ENCODE measurements at places on chromosomes 16 and 17.

GRCh38 chr16:50613281-50613963, 65.2 kb downstream of the NKD1 start:
- peak; percentile 53 for DNase-seq

- no peak for DNase-seq
Measured at GRCh38 chr17:28398280-28398981, 7.6 kb downstream of the SLC46A1 start.

- no peak for DNase-seq
Measured at GRCh38 chr16:52035436-52035835, 511.5 kb downstream of the TOX3 start.

DNA sequence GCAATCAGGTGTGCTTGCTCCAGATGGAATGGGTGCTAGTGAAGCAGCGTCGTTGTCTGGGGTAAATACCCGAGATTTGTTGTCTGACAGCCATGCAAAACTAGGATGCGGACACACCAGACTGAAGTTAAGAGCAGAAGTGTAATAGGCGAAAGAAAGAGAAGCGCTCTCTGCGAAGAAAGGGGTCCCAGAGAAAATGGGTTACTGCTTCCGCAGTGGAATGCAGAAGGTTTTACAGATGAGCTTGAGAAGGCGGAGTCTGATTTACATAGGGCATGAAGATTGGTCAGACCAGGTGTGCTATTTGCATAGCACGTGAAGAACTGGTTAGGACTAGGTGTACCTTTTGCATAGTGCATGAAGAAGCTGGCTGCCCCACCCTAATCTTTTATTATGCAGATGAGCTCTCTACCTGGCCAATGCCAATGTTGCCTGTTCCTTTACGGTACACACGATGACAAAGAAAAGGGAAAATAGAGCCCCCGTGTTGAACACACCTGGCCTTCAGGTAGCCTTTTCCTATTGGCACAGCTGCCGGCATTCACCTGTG, 32.0 kb upstream of the SNN start:
- no peak for DNase-seq

DNA sequence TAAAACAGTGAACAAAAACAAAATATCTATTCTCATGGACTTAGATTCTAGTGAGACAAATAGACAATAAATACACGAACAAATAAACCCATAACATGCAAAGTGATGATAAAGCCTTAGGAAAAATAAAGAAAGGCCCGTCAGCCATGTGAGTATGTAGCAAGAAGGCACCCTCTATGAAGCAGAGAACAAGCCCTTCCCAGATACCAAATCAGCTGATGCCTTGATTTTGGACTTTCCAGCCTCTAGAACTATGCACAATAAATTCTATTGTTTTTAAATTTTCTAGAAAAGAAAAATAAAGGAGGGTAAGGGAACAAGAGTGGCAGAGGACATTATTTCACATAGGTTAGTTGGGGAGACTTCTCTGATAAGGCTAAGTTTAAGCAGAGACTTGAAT, 40.7 kb upstream of the SMURF2 start:
- no peak for DNase-seq

DNA sequence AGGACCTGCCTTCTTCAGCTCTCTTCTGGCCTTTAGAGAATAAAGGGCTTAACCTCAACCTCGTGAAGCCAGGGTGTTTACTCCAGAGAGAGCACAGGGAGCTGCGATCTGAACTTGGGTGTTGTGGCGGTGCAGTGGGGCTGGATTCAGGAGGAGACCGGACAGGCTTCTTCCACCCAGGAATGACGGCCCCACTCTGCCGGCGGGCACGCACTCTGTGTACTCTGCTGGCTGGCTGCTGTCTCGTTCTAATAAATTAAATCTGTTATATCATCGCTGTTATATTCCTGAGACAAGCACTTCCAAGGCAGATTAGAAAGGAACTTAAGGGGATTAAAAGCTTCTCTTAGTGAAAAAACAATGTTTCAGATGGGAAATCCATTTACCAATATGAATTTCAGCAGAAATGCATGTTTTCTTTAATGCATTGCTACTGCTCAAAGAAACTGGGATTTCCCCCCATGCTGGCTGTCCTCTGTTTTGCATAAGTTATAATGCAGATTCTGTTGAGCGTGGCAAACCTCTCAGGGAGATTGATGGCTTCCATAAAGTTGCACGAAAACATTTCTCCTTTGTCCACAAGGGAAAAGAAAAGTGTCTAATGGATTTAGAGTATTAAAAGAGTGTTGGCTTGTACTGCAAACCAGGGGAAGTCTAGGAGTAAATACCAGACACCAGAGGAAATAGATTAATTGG, 168.6 kb upstream of the IRX3 start:
- no peak for DNase-seq

DNA sequence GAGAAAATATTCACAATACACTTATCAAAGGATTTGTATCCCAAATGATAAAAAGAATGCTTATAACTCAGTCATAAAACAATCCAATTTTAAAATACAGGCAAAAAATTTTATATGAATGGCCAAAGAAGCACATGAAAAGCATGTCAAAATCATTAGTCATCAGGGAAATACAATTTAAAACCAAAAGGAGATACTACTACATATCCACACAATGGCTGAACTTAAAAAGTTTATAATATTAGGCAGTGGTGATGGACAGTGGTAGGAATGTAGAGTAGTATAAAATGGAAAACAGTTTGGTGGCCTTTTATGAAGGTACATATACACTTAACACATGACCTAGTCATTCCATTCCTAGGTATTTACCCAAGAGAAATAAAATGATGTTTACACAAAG, 12.2 kb downstream of the CMC2 start:
- DNase-seq: no peak

DNA sequence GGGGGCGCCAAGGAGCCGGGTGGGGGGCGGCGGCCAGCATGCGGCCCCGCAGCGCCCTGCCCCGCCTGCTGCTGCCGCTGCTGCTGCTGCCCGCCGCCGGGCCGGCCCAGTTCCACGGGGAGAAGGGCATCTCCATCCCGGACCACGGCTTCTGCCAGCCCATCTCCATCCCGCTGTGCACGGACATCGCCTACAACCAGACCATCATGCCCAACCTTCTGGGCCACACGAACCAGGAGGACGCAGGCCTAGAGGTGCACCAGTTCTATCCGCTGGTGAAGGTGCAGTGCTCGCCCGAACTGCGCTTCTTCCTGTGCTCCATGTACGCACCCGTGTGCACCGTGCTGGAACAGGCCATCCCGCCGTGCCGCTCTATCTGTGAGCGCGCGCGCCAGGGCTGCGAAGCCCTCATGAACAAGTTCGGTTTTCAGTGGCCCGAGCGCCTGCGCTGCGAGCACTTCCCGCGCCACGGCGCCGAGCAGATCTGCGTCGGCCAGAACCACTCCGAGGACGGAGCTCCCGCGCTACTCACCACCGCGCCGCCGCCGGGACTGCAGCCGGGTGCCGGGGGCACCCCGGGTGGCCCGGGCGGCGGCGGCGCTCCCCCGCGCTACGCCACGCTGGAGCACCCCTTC, 484 bp downstream of the FZD2 start:
- DNase-seq: no peak

DNA sequence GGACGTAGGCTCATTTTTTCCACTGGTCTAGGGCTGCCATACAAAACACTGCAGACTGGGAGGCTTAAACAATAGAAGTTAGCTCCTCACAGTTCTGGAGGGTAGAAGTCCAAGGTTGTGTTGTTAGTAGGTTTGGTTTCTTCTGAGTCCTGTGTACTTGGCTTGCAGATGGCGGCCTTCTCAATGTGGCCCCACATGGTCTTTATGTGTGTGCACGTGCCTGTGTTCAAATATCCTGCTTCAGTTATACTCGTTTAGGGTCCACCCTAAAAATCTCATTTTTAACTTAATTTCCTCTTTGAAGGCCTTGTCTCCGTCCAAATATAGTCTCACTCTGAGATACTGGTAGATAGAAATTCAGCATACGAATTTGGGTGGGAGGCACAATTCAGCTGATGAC, 542.4 kb downstream of the HAPSTR1 start:
- no peak for DNase-seq

GRCh38 chr16:1441391-1441829, 2.9 kb downstream of the CCDC154 start:
- no peak for DNase-seq

GRCh38 chr17:8074554-8074953, 13.0 kb downstream of the ALOX12B start:
- DNase-seq: no peak

GRCh38 chr17:61729690-61730268, 133.5 kb downstream of the BRIP1 start:
- DNase-seq: no peak

DNA sequence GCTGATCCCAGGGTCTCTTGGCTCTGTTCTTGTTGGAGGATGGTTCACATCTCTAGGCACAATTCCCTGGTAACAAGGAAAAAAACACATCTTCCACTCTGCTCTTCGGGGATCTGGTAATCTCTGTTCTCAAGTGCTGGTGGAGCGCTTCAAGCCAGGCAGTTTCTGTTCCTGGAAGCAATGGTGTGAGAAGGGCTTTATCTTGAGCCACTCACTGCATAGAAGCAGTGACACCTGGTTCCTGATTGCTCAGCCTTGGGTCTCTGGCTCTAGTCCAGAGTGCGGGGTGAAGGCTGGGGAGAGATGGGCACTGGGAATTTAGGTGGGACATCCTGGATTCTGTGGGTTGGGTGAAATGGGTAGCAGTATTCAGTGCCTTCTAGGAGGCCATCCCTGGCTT, 14.1 kb downstream of the AKAP1 start:
- DNase-seq: no peak

- peak; percentile 58 for DNase-seq
Measured at GRCh38 chr16:72501739-72502593, 330.0 kb upstream of the PMFBP1 start.

DNA sequence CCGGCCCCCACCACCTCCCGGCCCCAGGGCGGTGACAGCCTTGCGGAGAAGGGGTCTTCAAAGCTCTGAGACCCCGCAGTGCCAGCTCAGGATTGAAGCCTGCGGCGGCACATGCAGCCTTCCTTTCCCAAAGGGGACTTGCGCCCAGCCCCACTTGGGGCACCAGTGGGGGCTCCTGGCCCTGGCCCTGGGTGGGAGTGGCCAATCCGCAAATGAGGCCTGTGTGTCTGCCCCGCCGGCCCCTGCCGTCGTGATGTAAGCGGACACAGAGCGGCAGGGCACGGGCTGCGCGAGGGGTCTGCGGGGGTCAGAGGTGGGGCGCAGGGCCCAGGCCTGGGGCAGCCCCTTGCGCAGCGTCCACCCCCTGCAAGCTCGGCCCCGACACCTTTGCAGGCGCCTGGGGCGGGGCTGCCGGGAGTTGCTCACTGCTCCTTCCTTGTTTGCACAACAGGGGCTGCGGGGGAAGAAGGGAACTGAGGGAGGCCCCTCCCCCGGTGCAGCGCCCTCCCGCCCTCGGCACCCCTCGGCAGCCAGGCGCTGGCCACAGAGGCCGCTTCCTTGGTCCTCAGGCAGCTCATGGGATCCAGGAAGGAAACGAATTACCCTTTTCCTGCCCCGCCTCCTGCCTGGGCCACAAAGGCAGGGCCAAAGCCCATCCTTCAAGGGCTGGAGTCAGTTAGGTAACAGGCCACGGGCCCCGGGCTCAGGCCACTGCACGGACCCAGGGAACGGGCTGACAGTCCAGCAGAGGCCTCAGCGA, 2.9 kb downstream of the SLC16A3 start:
- no peak for DNase-seq

- DNase-seq: no peak
Measured at GRCh38 chr16:7027401-7027800, 305.2 kb upstream of the RBFOX1 start.

DNA sequence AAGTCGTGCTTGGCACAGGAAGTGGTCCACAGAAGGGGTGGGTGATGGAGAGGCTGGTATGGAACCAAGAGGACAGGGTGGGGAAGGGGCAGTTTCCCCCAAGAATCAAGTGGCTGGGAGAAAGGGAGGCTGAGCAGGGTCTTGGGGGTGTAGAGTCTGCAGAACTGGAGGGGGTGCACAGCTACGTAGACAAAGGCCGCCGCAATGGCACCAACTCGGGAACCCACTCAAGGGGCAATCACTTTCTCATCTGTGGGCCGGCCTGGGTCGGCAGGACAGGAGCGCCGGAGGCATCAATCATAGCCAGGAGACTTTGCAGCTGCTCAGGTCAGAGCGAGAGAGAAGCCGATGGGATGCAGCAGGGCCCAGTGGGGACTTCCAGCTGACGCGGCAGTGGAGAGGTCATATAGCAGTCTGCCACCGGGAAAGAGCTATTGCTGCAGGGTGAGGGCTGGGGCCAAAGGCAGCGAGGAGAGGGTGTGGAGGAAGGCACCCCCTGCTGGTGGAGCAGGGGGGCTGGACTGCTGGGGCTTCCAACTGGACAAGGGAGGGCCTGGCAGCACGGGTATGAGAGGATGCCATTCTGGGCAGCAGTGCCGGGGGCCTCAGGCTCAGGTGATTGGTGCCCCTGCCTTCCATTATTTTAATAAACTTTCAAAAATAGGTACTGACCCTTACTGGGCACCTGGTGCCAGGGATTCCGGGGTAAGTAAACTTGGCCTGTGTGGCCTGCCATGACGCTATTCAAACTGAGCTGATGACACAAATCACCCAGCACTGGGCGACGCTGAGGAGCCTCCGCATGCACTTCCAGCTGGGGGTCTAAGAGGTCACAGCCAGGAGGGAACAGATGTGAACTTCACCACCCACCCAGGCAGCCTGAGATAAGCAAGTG, 52.5 kb upstream of the MTSS2 start:
- no peak for DNase-seq

- DNase-seq: no peak
Measured at GRCh38 chr16:27633221-27633620, 83.3 kb downstream of the KATNIP start.

- DNase-seq: no peak
Measured at GRCh38 chr16:84391151-84392030, 23.1 kb downstream of the ATP2C2 start.

DNA sequence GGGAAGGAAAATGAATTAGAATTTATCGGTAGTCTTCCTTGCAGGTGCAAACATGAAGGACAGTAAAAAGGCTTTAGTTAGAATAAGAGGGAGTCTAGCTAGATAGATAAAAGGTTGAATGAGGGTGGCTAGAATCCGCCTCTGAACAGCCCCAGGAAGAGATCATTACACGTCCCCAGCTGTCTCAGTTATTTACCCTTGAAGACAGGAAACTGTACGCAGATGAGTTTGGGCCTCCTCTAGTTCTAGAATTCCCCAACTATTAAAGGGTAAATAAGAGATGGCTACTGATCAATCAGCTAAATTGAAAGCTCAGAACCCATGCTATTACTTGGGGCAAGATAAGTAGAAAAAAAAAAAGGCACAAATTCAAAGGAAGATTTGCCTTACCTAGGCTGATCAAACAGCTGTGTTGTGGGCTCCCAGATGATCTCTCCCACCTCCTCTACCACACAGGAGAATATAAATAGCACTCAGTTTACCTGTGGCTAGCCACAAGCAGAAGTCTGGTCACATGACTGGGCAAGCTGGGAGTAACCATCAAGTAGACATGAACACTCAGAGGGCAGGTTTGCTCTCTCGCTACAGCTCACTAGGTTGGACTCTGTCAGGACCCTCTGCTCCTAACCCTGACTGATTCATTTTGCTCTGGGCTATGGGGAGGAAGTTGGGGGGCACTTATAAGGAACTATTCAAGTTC, 17.0 kb downstream of the FAM117A start:
- no peak for DNase-seq

- no peak for DNase-seq
Measured at GRCh38 chr16:56657555-56658326, at the start of gene MT1F. TSS of gene MT1F (plus strand) at chr16:56657959. CDS start at chr16:56658059, 100 bp downstream.

All from right renal pelvis (tissue), 4 donors.